Kidney (tissue), 22 donors: ENCODE measurements at places on chromosomes 6 and 20. TPM values are rescaled to one million over a fixed set of nuclear protein-coding genes. Genes with fewer than 3 reads are reported as not detected.

RFX6 gene
- not detected for total RNA-seq

ZBTB12 gene
- 3.4 TPM for total RNA-seq

CCDC170 gene
- total RNA-seq = 2.1 TPM

KCNK17 gene
- total RNA-seq = 0.38 TPM

CLPSL1 gene
- not detected for total RNA-seq

CTNNBL1 gene
- total RNA-seq = 40.9 TPM

OOEP gene
- total RNA-seq = 0.35 TPM

TRPC4AP gene
- 51.2 TPM for total RNA-seq

BHLHE23 gene
- total RNA-seq = not detected

TBX18 gene
- total RNA-seq = 4.1 TPM

HLA-DQB1 gene
- total RNA-seq = 13.8 TPM

STX11 gene
- total RNA-seq = 6.7 TPM

NHLRC1 gene
- 2.0 TPM for total RNA-seq

SNAI1 gene
- 3.7 TPM for total RNA-seq

EYS gene
- not detected for total RNA-seq

GRM1 gene
- total RNA-seq = 0.19 TPM

MAP3K5 gene
- total RNA-seq = 32.9 TPM

KCNK16 gene
- not detected for total RNA-seq

TRIM10 gene
- 0.79 TPM for total RNA-seq

C6orf15 gene
- not detected for total RNA-seq

PPP1R3G gene
- 1.9 TPM for total RNA-seq

ZC3H12D gene
- 3.7 TPM for total RNA-seq

C20orf204 gene
- 2.4 TPM for total RNA-seq

UTRN gene
- 210 TPM for total RNA-seq

ADNP gene
- total RNA-seq = 66.7 TPM

DYNLT2 gene
- total RNA-seq = 1.9 TPM

CDH26 gene
- total RNA-seq = 2.4 TPM

SLC17A9 gene
- 9.5 TPM for total RNA-seq

STMND1 gene
- total RNA-seq = not detected

SYNCRIP gene
- total RNA-seq = 109 TPM

CYP24A1 gene
- 39.0 TPM for total RNA-seq
